Dorsolateral prefrontal cortex (tissue), 122 donors: ENCODE measurements at places on chromosomes 16 and 17. TPM values are rescaled to one million over a fixed set of nuclear protein-coding genes. Genes with fewer than 3 reads are reported as not detected.

- peak; percentile 59 for DNase-seq
These were observed 20.1 kb upstream of the TAOK1 start for GRCh38 chr17:29369831-29370735.

DNA sequence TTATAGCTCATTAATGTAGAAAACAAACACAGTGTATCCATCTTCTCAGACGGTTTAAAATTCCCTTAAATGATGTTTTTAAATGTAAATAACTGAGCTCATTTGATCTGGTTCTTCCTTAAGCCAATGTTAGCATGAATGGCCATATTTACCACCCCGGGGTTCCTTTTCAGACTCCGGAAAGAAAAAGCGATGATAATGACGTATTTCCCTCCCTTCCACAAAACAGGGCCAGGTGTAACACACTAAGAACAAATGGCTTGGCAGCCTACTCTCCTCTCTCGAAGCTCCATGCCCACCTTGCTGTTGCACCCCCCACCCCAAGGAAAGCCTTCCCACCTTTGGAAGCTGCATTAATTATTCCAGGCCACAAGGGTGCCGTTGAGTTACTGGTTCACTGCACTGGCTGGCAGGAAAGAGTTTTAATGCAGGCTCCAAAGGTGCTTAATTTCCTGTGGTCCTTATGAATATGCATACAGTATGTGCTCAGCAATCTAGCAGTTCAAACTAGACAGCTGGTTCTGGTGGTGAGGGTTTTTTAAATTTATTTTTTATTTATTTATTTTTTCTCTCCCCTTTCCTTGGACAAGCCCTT is 378.9 kb downstream of the WWOX start:
- no peak for DNase-seq

GRCh38 chr16:49866595-49867071 is 10.7 kb upstream of the ZNF423 start:
- DNase-seq: no peak

DNA sequence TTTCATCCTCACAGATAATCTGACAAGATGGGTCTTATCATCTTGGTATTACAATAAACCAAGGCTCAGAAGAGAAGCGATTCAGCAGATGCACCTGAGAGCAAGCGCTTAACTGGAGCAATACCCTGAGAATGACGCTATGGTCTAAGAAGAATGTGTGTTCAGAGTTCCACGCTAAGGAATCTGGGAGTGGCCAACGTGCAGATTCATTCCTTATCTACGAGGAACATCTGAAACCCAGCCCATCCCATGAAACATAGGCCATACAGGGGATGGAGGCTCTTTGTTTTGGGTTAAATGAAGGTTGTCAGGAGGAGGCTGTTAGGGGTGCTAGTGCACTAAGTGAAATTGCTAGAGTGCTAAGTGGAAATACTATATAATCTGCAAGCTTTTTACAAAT is 28.5 kb upstream of the KDM8 start:
- DNase-seq: no peak

DNA sequence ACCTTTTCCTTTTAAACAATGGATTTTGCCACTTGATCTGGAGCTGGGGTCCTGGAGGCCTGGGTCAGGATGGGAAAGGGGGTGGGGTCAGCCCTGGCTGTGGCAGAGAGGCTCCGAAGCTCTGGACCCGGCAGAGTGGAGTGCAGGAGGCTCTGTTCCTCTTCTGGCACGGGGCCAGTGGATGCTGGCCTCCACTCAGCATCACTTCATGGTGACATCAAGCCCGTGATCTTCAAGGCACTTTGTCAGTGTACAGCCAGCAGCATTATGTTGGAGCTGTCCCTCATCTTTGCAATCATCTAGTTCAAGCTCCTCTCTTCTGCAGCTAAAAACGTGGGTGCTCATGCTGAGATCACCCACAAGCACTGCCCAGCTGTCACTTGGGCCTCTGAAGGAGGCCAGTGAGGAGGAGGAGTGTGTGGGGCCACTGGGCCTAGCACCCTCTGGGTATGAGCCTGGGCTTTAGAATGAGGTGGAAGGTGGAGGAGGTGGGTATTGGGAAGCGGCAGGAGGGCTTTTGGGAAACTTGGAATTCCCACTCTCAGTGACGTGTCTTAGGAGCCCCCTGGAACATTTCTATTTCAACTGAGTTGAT is 45.9 kb upstream of the MGAT5B start:
- no peak for DNase-seq

- no peak for DNase-seq
These were observed 12.6 kb upstream of the POLR3E start for GRCh38 chr16:22284637-22285036.

- DNase-seq: no peak
These were observed 11.1 kb downstream of the HS3ST3B1 start for GRCh38 chr17:14311981-14312380.

GRCh38 chr17:42456223-42457106 is 2.2 kb upstream of the ATP6V0A1 start:
- DNase-seq: no peak

GRCh38 chr17:55632893-55633292 is 89.8 kb downstream of the TMEM100 start:
- DNase-seq: no peak

GRCh38 chr16:61024180-61024900 is 1011.9 kb downstream of the CDH8 start:
- no peak for DNase-seq

DNA sequence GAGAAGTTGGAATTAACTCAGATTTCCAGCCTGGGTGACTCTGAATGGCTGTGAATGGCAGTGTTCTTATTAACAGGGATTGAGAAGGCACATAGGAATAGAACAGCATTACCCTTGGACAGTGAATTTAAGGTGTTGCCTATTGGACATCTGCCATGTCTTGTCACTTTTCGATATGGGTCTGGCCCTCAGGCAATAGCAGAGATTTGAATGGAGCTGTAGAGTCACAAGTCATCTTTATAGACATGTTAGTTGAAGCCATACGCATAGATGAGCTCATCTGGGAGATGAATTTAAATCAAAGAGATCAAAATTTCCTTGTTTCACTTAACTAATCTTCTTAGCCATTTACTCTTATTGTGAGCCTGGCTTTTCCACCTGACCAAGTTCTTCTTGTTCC is 14.9 kb upstream of the DHRS11 start:
- DNase-seq: no peak

- DNase-seq: no peak
These were observed 41.6 kb downstream of the HSBP1 start for GRCh38 chr16:83849421-83849820.

DNA sequence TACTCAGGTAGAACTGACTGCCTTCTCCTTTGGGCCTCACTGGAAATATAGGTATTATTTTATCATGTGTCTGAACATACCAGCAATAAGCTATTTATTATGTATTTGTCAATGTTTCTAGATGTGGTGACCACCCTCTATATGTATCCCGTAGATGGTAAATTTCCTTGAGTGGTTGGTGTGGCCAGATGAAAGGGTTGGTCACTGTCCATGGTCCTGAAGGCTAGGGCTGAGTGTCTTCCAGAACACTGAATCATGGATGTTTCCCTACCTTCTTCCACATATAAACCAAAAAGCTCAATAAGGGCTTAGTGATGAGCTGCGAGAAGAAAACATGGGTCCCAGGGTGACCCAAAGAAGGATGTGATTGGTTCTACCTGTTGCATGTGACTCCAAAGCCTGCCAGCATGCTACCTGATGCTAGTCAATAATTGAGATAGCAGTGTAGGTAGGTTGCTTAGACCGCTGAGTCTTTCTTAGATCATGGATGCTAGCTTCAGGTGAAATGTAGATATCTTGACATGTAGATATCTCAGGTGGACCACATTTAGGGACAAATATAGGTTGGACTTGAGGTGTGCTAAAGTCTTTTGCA is 150.3 kb downstream of the ASIC2 start:
- no peak for DNase-seq

- DNase-seq: no peak
These were observed 311.5 kb upstream of the KCNJ16 start for GRCh38 chr17:69763503-69763902.

GRCh38 chr16:86986809-86987487 is 330.2 kb downstream of the C16orf95 start:
- no peak for DNase-seq

SLFN13 gene
- 0.54 TPM for total RNA-seq

SDR42E1 gene
- not detected for total RNA-seq

PRAC2 gene
- not detected for total RNA-seq

AFMID gene
- total RNA-seq: 32.6 TPM

ZFP3 gene
- 9.0 TPM for total RNA-seq

NTN3 gene
- 2.5 TPM for total RNA-seq

ETV4 gene
- total RNA-seq: 0.70 TPM

CIAO3 gene
- 45.1 TPM for total RNA-seq

CDH16 gene
- not detected for total RNA-seq

KRT222 gene
- 32.6 TPM for total RNA-seq

ACSM5 gene
- 3.8 TPM for total RNA-seq
